ENCODE measurements at places on chromosomes 3 and 15.

GRCh38 chr15:74580538-74581350, 34.9 kb upstream of the CLK3 start:
- DNase-seq, result no peak

DNA sequence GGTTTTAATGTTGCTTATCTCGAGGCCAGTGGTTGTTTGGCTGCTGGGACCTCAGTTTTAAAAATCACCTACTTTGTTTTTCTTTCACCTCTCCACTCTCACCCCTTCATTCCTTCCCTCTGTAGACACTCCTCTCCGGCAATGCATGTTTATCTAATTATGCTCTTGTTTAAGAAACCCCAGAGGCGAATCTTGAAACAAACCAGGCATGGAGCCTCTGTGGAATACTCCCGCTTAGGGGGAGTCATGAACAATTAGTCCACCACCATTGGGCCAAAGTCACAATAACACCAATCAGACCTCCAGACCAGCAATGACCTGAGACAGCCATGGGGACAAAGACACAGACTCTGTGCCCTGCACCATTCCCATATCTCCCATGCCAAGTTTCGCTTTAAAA, 53.3 kb downstream of the EFCAB12 start:
- DNase-seq, result no peak

DNA sequence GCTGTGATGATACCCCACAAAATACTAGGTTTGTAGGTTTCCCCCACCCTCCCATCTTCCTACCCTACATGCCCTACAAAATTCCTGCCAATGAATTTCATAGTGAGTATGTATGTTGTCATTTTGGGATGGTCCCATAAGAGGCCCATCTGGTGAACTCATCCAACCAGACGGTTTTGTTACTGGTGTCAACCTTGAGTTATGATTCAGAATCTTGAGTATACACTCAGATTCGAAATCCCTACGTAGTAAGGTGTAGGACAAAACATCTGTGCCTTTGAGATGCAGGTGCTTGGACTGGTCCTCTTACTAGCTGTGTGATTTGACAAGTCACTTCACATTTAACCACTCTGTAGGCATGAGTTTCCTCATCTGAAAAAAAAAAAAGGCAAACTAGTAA, 3.6 kb downstream of the SIAH2 start:
- DNase-seq, result no peak

DNA sequence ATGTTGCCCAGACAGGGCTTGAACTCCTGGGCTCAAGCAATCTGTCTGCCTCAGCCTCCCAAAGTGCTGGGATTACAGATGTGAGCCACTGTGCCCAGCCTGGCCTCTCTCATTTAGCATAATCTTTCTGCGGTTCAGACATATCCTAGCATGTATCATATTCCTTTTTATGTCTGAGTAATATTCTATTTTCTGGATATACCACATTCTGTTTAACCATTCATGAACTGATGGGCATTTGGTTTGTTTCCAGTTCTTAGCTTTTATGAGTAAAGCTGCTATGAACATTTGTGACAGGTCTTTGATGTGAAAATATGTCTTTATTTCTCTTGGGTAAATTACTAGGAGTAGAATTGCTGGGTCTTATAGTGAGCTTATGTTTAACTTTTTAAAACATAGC, 23.5 kb downstream of the FAM81A start:
- DNase-seq, result no peak

- DNase-seq, result peak; percentile 23
These were observed 119.8 kb downstream of the PDCD6IP start for GRCh38 chr3:33918126-33918756.

- no peak for DNase-seq
These were observed 690 bp downstream of the TP53BP1 start for GRCh38 chr15:43492266-43492665.

- no peak for DNase-seq
These were observed 123.0 kb downstream of the TCF12 start for GRCh38 chr15:57041416-57041815.

- peak; percentile 89 for DNase-seq
These were observed at the start of the genes BBS4 and HIGD2B for GRCh38 chr15:72685925-72686794. BBS4 (plus strand) TSS chr15:72686207; CDS start chr15:72686228, 21 bp downstream. HIGD2B (minus strand) TSS chr15:72686182; CDS start chr15:72676374, 9,808 bp downstream.

DNA sequence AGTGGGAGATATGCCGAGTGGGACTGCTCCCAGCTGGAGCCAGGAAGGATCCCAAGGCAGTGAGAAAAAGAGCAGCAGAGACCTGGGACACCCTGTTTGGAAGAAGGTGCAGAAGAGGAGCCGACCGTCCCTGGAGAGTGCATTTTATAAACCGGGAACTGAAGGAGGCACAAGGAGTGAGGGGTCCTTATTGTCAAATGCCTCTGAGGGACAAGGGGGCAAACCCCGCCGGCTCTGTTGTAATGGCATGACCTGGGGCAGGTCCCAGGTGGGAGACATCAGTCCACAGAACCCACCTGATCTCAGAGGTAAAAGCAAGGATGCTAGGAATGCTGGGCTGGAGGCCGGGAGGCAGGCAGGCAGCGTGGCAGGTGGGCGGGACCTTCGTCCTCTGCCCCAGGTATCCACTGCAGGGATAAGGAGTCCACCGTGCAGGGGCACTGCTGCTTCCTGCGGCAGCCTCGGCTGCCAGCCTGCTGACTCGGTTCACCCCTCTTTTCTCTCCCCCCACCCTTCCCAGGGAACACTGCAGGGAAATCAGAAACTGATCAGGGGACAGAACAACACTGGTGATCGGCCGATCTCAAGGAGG, 26.9 kb downstream of the ADAMTS17 start:
- DNase-seq, result no peak

DNA sequence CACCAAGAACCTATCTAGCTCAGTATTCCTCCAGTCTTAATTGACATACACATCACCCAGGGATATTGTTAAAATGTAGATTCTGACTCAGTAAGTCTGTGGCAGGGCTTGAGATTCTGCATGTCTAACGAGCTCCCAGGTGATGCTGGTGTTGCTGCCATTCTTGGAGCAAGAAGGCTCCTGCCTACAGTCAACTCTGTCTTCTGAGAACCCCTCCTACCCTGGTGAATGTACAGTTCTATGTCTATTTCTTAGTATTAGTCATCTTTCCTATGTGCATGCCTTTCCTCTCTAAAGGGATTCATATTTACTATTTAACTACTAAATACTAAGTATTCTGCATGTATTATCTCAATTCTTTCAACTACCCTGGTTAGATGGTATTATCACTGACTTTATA, 268.7 kb downstream of the EDEM1 start:
- DNase-seq, result no peak

DNA sequence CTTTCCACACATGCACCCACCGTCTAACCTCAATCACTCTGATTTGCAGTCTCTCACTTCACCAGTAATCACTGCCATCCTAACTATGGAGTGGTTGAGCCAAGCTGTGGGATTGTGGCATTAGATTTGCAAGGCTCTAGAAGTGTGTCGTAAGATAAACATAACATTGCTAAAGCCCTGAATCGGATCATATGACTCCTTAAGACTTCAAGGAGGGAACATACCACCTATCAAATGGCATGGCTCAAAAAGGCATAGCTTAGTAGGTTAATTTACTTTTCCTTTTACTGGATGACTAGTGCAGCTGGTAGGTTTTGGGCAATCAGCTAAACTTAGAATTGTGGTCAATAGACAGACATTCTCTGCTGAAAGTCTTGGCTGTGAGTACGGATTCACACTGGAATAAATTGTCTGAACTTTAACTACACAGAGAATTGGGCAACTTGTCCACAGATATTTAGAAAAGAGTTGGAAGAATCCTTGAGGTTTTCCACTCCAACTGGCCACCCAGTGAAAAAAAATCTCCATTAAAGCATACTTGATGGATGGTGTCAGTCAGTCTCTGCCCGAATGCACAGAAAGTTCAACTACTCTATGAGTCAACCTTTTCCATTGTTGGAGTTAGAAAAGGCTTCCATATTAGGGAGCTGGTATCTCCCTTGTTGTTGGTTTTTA, 476.7 kb upstream of the CBLB start:
- no peak for DNase-seq

DNA sequence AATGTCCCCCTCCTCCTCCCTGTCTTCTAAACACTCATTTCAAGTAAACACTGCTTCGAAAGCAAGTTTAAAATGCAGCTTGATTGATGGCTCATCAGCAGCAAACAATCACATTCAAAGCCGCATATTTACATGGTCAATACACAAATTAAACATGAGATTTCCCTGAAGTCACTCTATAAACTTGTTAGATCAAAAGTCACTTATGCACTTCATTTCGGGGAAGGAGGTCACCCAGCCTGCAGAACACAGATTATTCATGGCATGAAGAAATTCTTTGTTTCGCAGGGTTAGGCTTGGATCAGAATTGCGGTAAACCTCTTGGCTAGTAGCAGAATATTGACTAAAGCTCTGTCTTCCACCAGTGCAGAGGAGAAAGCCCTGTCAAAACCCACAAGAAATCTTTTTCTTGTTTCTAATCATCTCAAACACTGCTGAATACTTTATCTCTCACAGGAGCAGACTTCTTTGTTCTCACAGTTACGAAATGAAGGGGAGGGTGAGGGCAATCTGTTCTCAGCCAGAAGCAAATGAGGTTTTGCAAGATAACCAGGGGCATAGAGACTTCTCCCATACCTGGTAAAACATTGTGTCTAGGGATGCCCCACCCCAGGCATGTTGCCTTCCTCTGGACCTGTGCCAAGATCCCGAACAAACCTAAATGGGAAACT, 133.3 kb upstream of the CHL1 start:
- no peak for DNase-seq

GRCh38 chr15:48647962-48648361, 2.5 kb upstream of the FBN1 start:
- no peak for DNase-seq

DNA sequence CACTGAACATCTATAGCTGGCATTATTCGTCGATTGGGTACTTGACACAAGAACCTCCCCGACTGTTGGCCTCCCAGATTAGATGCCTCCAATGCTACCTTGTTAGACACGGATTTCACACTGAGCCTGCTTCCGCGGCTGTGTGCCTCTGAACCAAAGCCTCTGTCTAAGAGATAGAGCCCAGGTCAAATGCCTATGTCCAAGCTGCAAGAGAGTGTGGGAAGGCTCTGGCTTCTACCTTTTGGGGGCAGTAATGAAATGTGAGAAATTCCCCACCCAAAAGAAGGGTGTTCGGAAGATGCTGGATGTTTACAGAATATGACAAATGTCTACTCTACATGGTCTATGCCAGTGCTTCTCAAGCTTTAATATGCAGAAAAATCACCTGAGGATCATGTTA, 2.0 kb upstream of the RPUSD2 start:
- no peak for DNase-seq

DNA sequence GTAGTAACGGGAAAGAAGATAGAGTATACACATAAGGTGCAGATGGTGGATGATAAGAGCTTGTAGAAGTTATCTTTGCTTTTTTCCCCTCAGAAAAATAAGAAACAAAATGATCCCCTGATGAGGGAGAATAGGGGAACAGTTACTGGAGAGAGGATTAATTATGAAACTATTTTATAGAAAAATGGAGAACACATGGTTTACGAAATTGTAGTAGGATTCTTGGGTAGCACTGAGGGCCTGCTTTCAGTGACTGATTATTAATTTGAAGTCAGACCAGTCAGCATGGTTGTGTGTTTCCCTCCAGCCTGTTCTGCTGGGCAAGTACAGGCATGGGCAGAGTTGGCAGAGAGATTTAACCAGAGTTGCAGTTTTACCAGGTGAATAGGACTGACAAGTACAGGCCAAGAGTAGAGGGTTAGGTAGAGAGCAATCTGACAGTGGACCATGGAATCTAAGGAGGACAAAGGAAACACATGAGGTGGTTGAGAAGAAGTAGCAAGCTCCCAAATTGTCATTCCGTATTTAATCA, 5.9 kb downstream of the SLC49A4 start:
- no peak for DNase-seq
